Stimulated activated CD8-positive, alpha-beta memory T cell treated with anti-CD3 and anti-CD28 coated beads, Interleukin-7, amount 100 ng/mL, for 1 hour (primary cell): ENCODE measurements at places on chromosomes 2 and 18.

- no peak for DNase-seq
These were observed 174.0 kb upstream of the PIEZO2 start for GRCh38 chr18:11323359-11323819.

DNA sequence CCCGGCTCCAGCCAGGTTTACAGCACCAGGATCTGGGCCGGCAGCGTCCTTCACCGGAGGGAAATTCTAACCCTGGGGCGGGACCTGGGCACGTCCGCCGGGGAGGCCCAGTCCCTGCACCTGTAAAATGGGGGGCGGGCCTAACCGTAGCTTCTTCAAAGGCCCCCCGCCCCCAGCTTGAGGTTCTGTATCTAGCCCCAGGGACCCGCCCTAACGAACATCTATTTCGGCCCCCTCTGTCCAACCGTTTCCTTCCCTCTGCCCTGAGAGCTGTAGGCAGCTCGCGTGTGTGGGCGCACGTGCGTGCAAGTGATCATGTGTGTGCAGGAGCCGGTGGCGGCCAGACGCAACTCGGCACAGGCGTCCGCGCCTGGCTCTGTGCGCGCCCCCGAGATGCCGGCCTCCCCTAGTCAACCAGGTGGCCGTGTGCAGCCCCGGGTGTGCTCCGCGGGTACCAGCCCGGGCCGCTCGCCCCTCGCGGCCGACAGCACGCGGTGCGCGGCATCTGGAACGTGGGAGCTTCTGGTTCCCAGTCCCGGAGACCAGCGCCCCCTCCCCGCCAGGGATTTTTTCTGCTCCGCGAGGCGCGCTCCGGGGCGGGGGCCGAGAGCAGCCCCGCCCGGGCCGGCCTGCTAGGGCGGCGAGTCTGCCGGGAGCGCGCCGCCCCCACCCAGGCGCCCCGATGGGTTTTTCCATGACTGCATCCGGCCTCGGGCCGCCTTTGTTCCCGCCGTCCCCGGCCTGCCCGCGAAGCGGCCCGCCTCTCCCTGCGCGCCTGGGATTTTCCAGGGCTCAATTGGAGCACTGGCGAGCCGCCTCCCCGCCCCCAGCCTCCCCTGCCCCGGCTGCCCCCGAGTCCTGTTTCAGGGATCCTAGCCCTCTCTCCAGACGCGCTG, 21.2 kb downstream of the TEX44 start:
- DNase-seq = no peak

DNA sequence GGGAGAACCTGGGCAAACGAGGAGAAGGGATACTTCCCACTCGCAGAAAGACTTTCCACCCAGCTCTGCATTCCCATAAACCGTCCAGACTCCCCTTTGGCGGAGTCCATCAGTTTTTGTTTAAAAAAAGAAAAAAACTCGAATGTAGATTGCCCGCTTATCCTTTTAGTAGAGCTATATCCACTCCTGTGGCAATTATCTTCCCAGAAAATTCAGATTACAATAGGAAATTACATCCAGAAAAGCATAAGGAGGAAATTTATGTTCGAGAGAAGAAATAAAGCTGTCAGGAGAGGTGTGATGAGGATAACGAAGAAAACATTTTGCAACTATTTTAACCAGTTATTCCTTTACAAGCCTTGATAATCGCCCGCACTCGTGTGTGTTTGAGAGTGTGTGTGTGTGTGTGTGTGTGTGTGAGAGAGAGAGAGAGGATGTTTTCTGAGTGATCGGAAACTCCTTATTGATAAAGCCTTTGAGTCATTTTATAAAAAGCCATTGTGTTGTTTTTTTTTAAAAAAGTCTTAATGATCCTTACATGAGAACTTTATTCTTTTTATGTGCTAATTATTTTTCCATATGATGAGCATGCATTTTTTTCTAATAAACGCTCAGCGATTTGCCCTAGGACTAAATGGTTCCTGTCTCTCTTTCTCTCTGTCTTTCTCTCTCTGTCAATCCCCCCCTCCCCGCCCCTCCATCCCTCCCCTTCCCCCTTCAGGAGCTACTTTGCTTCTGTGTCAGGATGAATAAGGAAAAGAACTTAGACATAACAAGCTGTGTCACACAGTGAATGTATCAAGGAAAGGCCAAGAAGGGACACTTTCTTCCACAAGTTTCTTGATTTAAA, 1.1 kb upstream of the PPP3R1 start:
- DNase-seq = no peak

DNA sequence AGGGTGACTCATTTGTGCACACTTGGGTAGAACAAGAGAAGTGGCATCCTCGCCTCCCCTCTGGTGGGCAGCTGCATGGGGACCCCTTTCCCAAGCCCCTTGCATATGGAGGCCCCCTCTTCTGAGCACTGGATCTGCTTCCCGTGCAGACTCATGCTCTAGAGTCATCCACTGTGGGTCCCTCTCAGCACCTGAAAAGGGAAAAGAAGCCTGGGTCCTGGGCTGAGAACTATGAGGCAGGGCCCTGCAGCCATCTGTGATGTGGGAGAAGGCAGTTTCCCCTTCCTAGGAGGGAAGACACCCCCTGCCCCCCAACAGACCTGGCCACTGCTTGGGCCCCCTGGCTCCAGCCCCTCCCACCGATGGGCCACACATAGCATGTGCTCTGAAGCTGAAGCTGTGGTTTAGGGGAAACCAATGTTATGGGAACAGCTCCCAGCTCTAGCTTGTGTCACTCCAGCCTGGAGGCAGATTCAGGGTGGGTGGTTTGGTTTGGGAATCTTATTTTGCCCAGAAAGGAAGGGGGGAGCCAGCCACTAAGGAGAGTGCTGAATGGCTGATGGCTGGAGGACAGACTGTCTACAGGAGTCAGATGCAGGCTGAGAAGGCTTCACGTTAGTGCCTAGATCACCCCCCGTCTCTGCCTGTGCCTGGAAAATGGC, 172.8 kb downstream of the GLI2 start:
- no peak for DNase-seq

DNA sequence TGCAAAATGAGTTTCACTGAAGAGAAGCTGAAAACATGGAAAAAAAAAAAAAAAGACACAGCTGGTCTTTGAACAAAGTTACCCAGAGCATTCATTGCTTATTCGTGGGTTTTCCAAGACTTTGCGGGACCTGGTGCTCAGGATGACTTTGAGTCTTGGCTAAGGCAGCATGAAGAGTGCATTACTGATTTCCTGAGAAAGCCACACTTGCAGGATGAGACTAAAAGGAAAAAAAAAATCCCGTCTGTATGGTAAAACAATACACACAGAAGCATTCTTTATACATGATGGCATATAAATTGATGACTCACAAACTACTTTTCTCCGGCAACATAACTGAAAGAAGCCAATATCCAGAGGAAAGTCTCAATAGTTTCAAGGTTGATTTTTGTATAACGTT, 195.4 kb downstream of the SPP2 start:
- DNase-seq = no peak

DNA sequence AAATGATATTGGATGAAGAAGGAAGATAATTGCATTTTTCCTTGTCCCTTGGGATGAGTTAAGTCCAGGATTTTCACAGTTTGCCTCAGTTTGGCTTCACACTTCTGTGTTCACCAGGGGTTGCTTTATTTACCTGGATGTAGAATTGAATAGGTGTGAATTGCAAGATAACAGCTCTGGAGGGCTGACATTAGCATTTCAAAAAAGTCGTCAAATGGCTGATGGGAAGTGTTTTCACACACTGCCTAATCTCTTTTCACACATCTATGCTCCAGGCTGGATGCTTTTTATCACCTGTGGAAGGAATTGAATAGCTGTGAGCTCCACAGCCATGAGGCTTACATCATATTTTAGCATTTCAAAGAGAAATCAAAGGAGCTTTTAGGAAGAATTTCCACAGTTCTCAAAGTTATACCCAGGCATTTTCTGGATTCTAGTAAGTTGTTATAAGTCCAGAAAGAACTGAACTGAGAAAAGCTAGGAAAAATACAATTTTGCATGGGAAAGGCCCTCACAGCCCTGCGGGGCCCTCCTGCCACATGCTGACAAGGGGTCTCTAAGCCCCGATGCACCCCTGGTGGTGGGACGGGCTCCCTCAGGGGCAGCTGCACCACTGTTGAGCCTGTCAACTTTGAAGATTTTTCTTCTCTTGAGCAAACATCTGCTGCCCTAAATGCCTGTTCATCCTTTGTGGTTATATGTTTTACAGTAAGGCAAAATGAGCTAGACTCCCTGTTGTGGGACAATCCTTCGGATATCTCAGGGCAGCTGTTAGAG, 43.9 kb downstream of the TEX51 start:
- no peak for DNase-seq

GRCh38 chr2:88549616-88550292, 77.5 kb downstream of the EIF2AK3 start:
- DNase-seq = no peak

DNA sequence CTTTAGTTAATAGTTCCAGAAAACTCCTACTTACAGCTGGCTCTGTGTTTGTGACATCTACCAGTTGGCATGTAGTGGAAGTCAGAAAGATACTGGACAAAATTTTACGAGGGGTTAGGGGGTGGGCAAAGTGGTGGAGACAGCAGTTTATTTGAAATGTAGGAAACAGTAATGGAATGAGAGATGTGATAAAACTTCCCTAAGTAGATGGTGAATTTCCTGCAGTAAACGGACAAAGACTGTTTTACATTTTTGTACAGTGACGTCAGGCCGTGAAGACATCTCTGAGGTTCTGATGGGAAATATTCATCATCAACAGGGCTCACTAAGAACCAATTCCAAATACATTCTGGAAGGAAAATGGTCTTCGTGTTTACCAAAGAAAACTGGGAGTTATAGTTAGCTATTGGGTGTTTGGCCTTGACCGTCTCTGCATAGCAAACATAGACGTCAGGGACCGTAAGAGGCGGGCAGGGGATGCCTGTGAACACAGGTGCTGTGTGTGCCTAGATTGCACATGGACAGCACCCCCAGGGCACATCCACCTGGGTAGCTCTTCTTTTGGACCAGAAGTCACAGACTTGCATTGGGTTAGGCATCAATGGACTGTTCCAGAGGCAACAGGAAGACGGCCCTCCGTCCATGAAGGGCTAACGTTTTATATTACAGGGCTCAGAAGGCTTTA, 131.5 kb downstream of the ZNF516 start:
- DNase-seq = no peak

GRCh38 chr2:60440767-60441163, 112.7 kb downstream of the BCL11A start:
- DNase-seq = no peak

- no peak for DNase-seq
These were observed 68.6 kb upstream of the RAPH1 start for GRCh38 chr2:203603456-203604389.

- DNase-seq = no peak
These were observed 520.6 kb downstream of the STK39 start for GRCh38 chr2:167726788-167727187.

GRCh38 chr2:56047136-56047535, 123.6 kb upstream of the EFEMP1 start:
- DNase-seq = no peak

- no peak for DNase-seq
These were observed 241.3 kb downstream of the RBM43 start for GRCh38 chr2:151020411-151020810.

GRCh38 chr18:52200406-52200805, 139.6 kb upstream of the DCC start:
- no peak for DNase-seq

- no peak for DNase-seq
These were observed 147.4 kb downstream of the GALR1 start for GRCh38 chr18:77397056-77397455.

- DNase-seq = no peak
These were observed 15.1 kb downstream of the TRAK2 start for GRCh38 chr2:201436141-201436540.

DNA sequence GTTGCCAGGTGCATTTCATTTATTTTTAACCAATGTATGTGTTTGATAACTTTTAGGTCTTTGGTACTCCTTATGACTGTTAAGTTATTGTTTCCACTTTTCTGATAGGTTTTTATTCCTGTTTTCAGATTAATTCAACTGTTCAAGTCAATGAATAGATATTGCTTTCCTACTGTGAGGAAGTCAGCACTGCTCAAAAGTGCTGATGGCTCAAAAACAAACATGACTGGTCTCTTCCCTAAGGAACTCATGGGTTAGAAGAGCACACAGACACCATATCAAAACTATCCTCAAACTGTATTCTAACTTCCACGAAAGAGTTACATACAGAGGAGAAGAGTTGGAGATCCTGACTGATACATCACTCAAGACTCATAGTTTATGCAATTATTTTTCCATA, 39.9 kb upstream of the REG3G start:
- DNase-seq = no peak

GRCh38 chr2:101900375-101900774, 91.4 kb upstream of the IL1R2 start:
- no peak for DNase-seq

DNA sequence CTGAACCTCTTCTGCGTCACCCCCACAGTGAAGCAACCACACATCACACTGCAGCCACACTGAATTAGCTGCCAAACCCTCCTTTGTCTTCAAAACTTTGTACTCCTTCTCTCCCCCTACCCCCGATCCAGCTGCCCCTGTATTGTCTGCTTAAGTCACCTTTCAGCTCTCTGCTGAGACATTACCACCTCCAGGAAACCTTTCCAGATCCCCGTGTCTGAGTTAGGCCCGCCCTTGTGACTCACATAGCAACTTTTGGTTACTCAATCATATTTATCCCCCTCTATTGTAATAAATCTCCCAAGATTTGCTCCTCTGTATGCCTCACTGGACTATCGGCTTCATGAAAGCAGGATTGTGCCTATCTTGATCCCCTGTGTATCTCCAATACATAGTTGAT, 82.8 kb upstream of the CDCA7 start:
- DNase-seq = no peak

DNA sequence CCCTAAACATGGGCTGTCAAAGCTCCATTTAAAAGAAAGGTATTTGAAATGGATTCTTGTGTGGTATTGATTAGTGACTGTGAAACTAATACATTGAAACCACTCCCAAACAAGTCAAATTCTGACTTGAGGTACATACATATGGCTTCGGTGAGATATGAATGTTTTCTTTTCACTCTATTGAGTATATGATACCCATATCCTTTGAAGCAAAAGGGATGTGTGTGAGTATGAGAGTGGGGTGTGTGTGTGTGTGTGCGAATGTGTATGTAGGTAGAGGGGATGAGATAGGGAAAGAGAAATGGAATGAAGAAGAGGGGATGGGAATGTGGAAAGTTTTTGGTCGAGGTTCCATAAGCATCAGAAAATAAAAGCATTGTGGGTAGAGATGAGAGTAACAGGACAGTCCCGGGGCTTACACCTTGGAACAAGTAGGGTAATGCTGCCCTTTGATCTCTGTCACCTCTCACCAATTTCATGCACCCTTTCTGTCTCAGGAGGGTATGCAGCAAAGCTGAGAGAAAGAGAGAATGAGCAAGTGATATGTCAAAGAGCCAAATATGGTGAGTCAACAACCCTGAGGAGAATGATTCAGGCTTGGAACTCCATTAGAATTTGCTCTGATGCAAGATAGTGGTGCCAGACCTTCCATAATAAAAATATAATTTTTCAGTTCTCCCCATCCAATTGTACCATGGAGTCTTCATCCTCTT, 64.0 kb upstream of the ZEB2 start:
- no peak for DNase-seq
